ENCODE measurements at places on chromosomes 1 and 21. TPM values are rescaled to one million over a fixed set of nuclear protein-coding genes. Genes with fewer than 3 reads are reported as not detected.

- H3K36me3 ChIP-seq: peaks cover 11% of the 10 kb centered on the region
- H3K27ac ChIP-seq: peak overlapping the region; percentile 56
- peaks cover 13% of the 10 kb centered on the region for H3K4me1 ChIP-seq
- no peak overlapping the region for H3K4me3 ChIP-seq
Measured at GRCh38 chr21:42854246-42855010, 24.9 kb downstream of the WDR4 start.

DNA sequence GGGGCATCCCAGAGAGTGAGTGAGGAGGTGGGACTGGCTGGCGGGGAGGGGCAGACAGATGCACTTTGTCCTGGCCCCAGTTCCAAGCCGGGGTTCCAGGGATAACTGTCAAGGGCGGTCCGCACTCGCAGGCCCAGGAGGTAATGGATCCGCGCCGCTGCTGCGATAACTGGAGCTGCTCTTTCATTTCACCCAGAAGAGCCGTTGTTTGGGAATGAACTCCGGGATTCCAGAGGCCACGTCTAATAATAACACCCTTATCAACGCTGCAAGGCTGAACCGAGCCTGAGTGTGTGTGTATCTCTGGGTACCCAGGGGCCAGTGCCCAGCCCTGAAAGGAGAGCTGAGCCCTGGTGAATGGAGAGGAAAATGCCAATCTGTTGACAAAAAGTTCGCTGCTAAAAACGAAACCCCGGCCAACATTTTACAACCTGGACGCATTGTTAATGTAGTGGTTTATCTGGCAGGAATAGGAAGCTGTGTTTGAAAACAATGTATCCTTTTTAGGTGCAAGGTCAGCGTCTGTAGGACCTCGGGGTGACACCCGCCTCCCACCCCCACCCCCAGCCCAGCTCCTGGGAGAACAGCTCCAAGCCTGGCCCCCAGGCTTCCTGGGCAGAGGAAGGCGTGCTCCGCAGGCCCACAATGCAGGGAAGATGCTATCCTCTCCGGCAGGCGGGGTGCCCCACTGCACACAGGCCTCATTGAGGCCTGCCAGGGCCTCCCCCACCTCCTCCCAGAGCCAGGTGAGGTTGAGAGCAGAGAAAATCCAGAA, 119.7 kb downstream of the PROX1 start:
- no peaks in the 10 kb centered on the region for H3K4me1 ChIP-seq
- no peaks in the 10 kb centered on the region for H3K36me3 ChIP-seq
- no peak overlapping the region for H3K27ac ChIP-seq

- H3K27ac ChIP-seq: no peak overlapping the region
- H3K27me3 ChIP-seq: peaks cover 4% of the 10 kb centered on the region
- no peak overlapping the region for H3K4me3 ChIP-seq
- no peaks in the 10 kb centered on the region for H3K4me1 ChIP-seq
Measured at GRCh38 chr1:99704356-99704816, 58.5 kb downstream of the PALMD start.

DNA sequence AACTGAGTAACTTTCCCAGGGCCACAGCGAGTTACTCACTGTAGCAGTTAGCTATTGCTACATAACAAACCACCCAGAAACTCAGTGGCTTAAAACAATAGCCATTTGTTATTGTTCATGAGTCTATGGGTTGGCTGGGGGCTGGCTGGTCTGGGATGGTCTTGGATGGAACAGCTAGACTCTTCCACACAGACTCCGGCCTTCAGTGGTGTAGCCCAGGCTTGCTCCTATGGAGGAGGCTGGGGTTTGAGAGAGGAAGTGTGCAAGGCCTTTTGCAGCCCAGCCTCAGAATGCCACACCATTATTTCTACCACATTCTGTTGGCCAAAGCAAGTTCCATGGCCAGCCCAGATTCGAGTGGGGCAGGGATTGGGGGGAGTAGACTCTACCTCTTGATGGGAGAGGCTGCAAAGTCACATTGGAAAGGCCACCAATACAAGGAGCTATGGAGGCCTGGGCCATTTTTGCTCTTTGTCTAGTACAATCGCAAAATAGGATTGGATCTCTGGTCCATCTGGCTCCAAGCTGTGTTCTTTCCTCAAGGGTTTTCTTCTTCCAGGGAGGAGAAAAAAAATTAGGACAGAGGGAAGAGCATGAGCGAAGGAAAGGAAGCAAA, 37.5 kb upstream of the TTC22 start:
- H3K27me3 ChIP-seq: peaks cover 20% of the 10 kb centered on the region
- H3K4me3 ChIP-seq: no peak overlapping the region
- no peak overlapping the region for H3K27ac ChIP-seq

OR6N1 gene
- not detected for polyA plus RNA-seq

GRCh38 chr1:14866911-14867612, 268.6 kb downstream of the KAZN start:
- no peak overlapping the region for H3K27ac ChIP-seq
- H3K4me1 ChIP-seq: no peaks in the 10 kb centered on the region
- H3K4me3 ChIP-seq: no peak overlapping the region
- no peaks in the 10 kb centered on the region for H3K36me3 ChIP-seq
- peaks cover 15% of the 10 kb centered on the region for H3K27me3 ChIP-seq

GRCh38 chr1:4694492-4694891, 40.1 kb downstream of the AJAP1 start:
- no peak overlapping the region for H3K27ac ChIP-seq
- no peaks in the 10 kb centered on the region for H3K36me3 ChIP-seq
- H3K27me3 ChIP-seq: peaks cover 10% of the 10 kb centered on the region
- no peaks in the 10 kb centered on the region for H3K4me1 ChIP-seq
- no peak overlapping the region for H3K4me3 ChIP-seq
- no peak for DNase-seq

DNA sequence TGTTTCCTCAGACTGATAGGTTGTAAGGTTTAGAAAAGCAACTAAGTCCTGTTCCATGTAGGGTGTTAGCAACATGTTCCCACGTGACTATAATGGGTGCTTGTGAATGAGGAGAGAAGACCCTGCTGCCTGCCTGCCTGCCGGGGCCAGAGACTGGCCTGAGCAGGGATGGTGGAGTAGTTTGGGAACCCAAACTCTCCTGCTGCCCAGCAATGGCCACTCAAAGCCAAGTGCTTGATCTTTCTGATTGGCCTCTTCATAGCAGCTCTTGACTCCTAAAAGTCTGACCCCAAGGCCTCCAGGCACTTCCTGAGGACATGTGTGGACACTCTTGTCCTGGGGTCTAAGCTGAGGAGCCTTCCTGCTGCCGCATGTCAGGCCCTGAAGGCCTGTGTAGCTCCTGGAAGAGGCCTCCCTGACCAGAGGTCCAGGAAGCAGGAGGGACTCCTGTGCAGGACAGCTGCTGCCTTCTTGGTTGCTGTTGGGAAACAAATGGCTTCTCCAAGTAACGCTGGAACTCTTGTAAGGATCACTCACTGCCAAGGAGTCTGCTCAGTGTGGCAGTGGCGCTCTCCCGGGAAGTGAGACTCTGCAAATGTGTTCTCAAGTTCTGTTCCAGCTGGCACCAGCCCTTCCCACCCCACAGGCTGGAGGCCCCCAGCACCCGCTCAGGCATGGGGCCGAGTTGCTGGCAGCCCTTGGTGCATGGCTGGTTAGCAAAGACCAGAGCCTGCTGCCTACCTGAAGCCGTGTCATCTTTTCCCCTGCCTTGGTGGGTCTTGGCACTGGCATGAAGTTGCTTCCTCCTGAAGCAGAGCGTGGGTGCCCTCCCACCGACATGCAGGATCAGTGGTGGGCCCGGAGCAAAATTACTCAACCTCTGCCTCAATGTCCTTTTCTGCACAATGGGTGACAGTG, 35.5 kb downstream of the MAN1C1 start:
- no peak overlapping the region for H3K27ac ChIP-seq
- H3K4me1 ChIP-seq: peaks cover 2% of the 10 kb centered on the region

CD1C gene
- polyA plus RNA-seq: 124 TPM

All from naive B cell (primary cell).